ENCODE measurements at places on chromosomes 13 and 19.

DNA sequence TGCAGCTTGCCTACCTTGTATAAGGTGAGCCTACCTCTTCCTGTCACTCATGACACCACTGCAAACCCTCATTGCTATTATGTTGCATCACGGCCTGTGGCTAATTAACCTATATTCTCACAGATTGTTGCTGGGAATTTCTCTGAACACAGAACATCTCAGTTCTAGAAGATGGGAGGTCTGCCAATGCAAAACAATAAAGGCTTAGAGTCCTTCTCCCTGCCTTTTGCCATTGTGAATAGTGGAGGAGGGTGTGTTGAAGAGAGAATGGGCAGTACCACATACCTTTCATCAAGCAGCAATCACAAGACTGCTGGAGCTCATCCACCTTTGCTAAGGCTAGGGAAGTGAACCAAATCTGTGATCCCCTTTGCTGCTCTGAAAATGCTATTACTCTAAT, 34.4 kb downstream of the WDFY2 start:
- DNase-seq, result no peak

DNA sequence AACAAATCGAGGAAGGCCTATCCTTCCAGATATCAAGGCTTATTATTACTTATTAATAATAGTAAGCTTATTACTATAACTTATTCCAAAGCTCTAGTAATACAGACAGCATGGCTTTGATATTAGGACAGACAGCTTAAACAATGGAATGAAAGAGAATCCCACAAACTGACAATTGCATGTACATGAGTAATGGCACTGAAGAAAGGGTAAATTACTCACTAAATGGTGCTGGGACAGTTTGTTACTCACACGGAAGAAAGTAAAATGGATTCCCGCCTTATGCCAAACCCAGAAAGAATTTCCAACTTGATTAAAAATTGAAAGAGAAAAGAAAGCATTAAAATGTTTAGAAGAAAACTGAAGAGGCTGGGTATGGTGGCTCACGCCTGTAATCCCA, 60.3 kb downstream of the MIPEP start:
- DNase-seq, result no peak

DNA sequence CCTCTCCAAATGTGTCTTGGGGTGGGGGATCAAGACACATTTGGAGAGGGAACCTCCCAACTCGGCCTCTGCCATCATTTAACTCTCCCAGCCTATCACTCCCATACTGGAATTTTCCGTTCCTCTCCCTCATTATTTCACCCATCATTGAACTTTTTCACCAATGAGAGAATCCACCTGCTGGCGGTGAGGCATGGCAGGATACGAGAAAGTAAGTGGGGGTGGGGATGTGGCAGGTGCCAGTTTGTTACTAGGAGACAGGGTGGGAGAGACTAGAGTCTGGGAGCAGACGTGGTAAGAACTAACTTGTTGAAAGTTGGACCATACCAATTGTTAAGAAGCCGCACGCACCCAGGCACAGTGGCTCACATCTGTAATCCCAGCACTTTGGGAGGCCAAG, 6.9 kb downstream of the GIPR start:
- no peak for DNase-seq

GRCh38 chr19:29467824-29468401, 57.9 kb upstream of the VSTM2B start:
- no peak for DNase-seq

DNA sequence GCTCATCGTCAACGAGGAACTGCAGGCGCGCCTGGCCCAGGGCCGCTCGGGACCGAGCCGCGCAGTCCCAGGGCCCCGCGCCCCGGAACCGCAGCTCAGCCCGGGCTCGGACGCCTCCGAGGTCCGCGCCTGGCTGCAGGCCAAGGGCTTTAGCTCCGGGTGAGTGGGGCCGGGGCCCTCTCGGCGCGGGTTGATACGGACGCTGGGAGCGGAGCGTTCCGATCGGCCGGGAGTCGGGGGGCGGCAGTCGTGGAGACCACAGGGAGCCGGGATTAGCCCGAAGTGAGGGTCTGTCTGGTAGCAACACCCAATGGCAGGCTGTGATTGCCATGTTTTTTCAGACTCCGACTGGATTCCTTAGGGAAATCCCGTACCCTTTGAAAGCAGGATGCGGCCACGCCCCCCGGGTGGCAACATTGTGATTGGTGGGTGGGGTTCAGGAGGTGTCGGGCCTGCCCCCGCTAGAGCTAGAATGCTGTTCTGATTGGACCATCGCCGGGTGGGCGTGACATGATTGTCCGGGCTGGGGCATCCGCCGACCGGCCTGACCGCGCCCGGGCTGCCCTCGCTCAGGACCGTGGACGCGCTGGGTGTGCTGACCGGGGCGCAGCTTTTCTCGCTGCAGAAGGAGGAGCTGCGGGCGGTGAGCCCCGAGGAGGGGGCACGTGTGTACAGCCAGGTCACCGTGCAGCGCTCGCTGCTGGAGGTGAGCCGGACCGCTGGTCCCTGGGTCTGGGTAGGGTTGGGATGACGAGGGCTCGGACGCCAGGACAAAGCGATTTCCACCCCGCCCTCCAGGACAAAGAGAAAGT, 11.3 kb downstream of the EPS8L1 start:
- DNase-seq, result peak; percentile 72

DNA sequence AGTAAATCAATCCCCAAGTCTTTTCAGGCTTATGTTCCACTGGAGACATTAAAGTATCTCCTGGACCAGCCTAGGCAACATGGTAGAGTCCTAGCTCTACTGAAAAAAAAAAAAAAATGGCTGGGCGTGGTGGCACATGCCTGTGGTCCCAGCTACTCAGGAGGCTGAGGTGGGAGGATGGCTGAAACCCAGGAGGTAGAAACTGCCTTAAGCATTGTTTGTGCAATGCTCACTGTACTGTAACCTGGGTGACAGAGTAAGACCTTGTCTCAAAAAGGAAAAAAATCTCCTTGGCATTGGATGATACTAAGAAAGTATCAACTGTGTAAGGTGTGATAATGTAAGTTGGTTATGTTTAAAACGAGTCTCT, 8.8 kb downstream of the KLK8 start:
- DNase-seq, result no peak

DNA sequence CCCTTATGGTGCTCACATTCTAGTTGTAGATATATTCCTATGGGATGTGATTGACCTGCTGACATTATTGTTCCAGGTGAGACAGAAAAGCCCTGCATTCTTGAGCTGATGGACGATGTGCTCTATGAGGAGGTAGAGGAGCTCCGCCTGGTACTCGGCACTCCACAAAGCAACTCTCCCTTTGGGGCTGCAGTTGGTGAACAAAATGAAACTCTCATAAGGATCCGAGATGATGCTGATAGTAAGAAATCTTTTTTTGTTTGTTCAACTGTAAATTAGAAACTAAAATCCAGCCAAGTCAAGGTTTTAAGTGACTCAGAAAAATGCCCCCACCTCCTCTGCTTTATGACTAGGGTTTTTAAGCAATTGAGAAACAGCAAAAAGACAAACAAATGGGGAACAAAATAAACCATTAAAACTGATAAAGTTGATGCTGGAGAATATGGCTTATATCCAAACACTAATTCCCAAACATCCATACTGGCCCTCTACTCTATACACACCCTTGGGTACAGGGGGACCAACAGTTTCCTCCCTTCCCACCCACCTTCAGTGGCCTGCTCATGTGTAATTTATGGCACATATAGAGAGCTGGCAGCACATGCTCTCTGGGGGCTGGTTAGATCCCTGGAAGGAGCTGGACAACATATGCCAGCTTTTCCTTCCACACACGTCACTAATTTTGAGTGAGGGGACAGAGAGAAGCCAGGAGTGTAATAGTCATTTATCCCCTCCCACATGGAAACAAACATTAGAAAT, 139.6 kb downstream of the STOML3 start:
- DNase-seq, result no peak

DNA sequence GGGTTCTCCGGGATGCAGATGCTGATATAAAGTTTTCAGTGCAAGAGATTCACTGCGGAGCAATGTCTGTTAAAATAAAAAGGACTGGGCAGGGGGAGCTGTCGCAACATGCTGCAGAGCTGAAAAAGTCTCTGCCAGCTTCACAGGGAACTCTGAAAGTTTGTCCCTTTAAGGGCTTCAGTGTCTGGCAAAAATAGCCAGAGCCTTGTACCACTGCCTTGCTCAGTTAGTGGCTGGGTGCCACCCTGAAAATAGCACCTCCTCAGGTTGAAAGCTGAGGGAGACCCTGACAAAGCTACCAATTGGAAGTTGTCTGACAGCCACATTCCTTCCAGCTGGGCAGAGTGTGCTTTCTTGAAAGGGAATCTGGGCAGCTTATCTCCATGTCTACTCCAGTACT, 3.0 kb upstream of the NDFIP2 start:
- DNase-seq, result no peak

GRCh38 chr13:98097749-98098148, 45.1 kb upstream of the FARP1 start:
- no peak for DNase-seq

DNA sequence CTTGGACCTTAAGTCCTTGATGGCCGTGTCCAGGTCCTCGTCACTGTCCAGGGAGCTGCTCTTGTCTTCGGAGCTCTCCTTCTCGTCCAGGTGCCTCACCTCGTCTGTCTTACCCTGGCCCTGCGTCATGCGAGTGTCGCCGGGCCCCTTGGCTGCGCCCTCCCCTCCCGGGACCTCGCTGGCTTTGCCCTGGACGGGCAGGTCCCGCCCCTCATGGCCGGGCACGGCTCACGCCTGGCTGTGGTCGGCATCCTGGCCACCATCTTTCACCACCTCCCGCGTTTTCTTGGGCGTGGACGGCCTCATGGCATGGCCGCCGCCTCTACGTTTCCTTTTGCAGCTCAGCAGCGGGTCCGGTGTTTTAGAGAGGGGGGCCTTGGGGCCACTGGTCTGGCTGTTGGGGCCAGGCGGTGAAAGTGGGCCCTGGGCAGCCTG, 14.8 kb downstream of the RB1 start:
- no peak for DNase-seq

GRCh38 chr13:19089315-19089714, 92.3 kb downstream of the TUBA3C start:
- no peak for DNase-seq

- no peak for DNase-seq
Measured at GRCh38 chr19:28019901-28020300, 1193.0 kb downstream of the UQCRFS1 start.

GRCh38 chr19:50043967-50044366, 18.2 kb downstream of the ZNF473 start:
- DNase-seq, result no peak

- no peak for DNase-seq
Measured at GRCh38 chr19:5343848-5344247, 3.2 kb upstream of the PTPRS start.

DNA sequence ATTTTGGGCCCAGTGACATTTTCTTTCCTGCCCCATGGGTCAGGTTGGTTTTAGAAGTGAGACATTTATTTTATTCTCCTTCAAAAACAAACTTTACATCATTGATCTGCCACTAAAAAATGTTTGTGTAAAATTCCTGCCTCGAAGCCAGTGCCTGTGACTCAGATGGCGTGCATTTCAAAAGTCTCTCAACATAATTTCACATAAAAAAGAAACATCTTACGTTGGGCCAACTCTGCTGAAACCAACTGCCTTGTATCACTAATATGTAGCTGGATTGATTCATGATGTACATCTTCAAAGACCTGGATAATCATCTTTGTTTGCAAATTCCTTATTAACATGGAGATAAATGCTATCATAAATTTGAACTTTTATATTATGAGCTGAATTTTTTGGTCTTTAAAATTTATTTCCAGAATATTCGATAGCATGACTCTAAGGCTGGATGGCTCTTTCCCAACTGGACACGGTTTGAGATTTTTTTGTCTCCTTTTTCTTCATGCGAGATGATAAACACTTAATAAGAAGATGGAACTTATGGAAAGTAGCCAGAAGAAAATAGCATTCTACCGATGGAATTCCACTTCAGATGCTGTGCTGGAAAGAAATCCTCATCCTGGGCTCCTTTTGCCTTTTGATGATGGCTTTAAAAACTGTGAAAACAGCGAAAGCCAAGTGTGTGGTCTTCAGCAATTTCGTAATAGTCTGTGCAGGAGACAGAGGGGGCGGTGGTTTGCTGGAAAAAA, 420.5 kb downstream of the FGF9 start:
- DNase-seq, result no peak

DNA sequence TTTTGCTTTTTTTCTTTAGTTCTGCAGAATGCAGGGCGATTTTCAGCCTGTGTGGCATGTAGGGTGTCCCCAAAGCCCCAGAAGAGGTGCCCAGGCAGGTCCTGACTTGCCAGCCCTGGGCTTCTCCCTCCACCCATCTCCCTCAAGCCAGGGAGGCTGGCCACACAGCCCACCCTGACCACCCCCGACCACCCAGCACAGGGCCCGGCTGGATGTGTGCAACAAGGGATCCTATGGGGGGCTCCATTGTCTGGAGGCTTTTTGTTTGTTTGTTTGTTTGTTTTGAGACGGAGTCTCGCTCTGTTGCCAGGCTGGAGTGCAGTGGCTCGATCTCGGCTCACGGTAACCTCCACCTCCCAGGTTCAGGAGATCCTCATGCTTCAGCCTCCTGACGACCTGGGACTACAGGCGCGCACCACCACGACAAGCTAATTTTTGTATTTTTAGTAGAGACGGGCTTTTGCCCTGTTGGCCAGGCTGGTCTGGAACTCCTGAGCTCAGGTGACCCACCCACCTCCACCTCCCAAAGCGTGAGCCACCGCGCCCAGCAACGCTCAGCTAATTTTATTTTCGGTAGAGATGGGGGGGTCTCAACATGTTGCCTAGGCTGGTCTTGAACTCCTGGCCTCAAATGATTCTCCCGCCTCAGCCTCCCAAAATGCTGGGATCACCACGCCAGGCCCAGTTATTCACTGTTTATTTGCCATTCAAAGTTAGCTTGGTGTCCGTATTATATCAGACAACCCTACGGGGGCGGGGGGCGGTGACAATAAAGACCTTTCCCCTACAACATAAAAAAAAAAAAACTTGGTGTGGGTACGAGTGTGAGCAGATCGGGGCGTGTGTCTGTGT, 7.8 kb upstream of the MKNK2 start:
- DNase-seq, result no peak

GRCh38 chr13:46492946-46493345, 60.0 kb upstream of the LRCH1 start:
- DNase-seq, result peak; percentile 61

DNA sequence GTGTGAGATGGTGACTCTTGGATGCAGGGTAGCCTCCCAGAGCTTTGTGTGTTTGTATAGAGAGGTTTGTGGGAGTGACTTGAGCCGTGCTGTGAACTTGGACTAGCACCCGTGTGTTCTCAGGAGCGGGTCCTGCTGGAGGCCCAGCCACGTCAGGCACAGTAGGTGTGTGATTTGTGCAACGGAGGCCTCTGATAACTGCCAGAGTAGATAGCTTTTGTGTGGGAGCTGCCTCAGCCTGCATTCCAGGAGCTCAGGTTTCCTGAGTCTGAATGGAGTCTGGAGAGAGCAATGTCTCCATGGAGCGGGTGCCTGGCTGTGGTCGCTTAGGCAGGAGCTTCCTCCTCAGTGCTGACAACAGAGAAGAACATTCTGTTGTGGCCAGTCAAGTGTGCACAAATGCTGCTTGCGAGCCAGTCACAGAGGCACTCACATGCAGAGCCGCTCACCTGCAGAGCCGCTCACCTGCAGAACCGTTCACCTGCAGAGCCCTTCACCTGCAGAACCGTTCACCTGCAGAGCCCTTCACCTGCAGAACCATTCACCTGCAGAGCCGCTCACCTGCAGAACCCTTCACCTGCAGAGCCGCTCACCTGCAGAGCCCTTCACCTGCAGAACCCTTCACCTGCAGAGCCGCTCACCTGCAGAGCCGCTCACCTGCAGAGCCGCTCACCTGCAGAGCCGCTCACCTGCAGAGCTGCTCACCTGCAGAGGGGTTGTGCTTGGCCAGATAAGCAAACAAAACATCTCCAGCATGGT, 32.6 kb downstream of the TFDP1 start:
- DNase-seq, result no peak

GRCh38 chr13:113596321-113597200, 12.0 kb downstream of the TFDP1 start:
- no peak for DNase-seq
